NCI-H2227 treated with DMSO at 0.1 percent for 48 hours (cell line): ENCODE measurements at places on chromosomes 16 and 17.

DNA sequence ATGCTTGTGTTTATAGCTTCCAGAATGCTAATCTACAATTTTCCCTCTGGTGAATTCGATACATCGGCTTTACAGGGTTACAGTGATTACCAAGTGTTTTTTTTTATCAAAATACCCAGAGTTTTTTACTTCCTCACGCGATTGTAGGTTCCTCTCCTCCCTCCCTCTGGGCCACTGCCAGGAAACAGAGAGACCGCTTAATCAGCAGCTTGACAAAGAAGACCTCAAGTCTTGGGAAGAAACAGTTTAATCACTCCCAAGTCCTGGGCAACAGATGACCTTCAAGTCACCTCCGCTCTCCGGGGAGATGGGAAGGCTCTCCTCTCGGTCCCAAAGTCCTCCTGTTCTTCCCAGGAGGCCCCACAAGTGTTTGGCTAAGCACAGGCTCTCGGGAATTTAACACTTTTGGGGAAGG, 23.5 kb downstream of the SMTNL2 start:
- no peak for DNase-seq

- no peak for DNase-seq
Measured at GRCh38 chr16:73217654-73218053, 169.7 kb upstream of the ZFHX3 start.

DNA sequence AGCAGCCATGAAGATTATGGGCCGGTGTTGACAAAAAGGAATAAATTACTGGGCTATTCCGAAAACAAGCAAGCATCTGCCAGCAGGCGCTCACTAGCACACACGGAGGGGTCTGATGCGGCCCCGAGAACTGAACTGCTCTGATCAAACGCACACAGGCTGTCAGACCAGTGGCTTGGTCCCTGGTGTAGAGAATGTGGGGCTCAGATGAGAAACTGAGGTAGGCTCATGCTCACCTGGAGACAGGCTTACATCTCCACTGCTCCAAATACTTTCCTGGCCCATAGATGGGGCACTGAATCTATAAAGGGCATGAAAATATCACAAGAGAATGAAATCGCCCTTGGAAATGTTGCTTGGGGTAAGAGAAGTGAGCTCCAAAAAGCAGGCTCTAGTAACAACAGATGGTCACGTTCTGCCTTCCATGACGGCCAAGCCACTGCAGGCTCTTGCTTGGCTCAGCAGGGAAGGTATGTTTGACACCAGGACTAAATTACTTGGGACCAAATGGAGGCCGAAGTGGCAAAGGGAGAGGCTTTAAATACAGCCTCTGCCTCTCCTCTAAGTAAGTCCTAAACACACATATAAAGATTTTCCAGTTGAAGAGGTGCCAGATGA, 5.4 kb downstream of the ABR start:
- no peak for DNase-seq

DNA sequence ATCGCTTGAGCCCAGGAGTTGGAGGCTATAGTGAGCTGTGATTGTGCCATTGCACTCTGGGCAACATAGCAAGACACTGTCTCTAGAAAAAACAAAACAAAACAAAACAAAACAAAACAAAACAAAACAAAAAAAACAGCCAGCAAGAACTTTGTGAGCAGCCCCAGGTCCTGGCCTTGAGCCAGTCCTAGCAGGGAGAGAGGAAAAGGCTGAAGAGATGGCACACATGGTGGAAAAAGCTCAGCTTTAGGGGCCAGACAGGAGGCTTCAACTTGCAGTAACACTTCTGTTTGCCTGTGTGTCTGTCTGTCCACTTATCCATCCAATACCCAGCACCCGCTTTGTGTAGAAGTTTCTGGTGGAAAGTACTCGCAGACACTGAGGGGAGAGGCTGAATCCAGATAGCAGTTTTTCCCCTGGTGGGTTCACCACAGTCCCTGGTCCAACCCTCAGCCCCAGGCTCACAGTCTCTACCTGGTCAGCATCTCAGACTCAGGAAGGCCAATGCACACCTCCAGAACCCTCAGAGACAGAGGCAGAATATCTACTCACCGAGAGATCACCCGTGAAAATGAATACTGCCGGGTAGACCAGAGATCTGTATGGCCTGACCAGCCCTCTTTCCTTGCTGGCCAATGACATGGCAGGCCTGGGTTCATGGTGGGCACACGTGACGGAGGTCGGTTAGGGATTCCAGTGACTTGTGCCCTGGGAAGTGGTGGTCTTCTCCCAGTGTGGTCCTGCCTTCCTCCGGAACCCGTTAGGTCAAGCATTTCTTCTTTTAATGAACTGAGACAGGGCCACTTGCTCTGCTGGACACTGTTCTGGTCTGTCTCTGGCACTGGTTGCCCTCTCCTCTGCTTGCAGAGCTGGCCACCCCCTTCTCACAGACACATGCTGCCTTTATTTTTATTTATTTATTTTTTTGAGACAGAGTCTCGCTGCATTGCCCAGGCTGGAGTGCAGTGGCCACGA, 79.5 kb upstream of the DNAJA2 start:
- no peak for DNase-seq

GRCh38 chr16:66996324-66996982, 8.1 kb downstream of the CES4A start:
- no peak for DNase-seq

DNA sequence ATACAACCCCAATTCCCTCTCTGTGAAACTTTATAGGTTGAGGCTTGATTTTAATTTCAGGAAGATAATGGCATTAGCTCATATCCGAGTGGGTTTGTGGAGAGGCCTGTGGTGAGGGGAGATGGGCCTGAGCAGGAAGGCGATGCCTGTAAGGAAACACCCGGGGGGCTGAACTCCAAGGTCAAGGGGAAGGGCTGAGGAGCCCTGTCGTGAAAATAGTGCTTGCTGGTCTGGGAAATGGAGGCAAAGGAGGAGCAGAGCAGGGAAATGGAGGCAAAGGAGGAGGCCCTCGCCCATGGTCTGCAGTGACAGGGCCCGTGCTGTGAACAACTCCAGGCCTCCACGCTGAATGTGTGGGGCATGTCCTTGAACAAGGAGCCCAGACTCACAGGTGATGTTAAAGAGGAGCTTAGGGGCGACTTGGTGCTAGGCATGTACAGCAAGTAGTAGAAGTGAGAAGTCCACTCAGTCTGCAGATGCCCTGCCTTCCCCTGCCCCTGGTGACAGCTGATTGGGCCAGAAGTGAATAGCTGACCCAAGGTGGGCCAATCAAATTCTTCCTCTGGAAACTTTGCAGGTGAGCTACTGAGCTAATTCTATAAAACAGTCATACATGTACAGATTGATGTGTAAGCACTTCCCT, 38.1 kb downstream of the MRPS23 start:
- DNase-seq, result no peak

GRCh38 chr17:44348234-44348987, 3.3 kb downstream of the GRN start:
- no peak for DNase-seq

DNA sequence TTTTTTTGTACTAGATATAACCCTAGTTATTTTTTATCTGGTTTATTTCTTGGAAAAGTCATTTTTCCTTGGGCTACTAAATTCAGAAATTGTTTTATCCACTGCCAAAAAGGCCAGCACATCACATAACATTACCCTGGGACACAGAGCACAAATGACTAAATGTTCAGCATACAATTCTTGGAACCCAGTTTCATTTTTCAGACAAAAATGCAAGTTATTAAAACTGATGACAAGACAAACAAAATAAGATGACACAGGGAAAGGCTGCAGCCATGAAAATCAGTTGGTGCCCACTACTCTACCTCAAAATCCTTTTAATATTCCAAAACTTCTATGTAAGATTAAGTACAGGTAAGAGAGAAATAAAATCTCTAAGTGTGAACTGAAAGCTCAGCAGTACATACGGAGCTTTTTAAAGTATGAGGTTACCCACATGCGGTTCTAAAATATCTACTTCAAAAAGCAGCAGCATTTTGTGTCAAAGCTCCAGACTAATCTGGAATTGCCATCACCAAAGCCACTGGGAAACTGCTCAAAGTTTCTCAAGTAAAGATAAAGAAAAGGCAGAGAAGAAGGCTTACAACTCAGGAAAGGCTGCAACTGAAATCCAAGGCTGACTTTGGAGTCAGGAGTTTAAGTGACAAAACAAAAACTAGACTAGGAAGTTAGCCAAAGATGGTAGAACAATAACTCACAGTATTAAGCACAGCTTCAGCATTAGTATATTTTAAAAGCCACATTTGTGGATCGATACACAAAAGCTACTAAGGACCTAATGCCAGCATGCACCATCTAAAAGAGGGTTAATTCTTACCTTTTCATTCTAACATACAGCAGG, 41.4 kb downstream of the AP1G1 start:
- no peak for DNase-seq

- DNase-seq, result no peak
Measured at GRCh38 chr17:7833011-7833794, 814 bp upstream of the KDM6B start.
